ENCODE measurements at places on chromosomes 5 and 9.

DNA sequence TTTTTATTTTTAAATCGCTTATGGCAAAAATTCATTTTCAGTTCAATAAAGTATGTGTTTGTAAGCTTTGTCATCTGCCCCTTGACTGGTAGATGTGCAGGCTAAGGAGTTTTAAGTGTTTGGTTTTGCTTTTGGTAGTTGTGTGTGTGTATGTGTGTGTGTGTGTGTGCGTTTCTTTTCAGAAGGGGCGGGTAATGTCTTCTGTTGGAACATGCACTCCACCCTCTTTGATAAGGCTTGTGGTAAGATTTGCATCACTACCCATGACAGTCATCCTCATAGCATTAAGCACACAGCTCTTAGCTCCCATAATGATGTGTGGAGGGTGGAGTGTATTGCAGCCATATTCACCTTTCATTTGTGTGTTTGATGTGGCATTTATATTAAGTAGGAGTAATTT lies 92.1 kb upstream of the FSD1L start:
- no peak for DNase-seq

GRCh38 chr9:124290743-124291554 lies 33.2 kb downstream of the NEK6 start:
- DNase-seq: no peak

DNA sequence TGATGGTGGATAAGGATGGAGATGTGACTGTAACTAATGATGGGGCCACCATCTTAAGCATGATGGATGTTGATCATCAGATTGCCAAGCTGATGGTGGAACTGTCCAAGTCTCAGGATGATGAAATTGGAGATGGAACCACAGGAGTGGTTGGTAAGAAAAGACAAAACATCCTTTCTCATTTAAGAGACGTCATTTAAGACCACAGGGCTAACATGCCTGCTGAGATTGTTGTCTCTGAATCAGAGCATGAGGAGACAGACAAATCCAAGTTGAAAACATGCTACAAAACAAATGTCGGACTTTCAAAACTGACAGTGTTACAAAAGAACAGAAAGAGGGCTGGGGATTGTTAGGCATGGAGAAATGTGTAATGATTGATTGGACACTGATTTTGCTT lies 4.6 kb downstream of the CCT5 start:
- DNase-seq: no peak

DNA sequence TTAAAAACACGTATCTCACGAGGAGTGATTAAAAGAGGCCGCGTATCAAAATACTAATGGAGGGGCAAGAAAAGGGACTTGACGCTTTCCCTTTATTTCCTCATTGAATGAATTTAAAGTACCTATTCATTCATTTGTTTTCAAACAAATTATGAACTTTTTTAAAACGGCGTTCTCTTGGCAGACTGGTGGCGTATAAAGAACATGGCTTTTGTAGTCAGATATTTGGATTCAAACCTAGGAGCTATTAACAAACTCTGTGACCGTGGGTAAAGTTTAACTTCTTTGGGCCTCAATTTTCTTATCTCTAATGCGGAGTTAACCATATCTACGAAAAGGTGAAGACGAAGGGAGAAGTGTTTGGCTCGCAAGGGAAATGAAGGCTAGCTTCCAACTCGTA lies 876 bp downstream of the CAAP1 start:
- no peak for DNase-seq

DNA sequence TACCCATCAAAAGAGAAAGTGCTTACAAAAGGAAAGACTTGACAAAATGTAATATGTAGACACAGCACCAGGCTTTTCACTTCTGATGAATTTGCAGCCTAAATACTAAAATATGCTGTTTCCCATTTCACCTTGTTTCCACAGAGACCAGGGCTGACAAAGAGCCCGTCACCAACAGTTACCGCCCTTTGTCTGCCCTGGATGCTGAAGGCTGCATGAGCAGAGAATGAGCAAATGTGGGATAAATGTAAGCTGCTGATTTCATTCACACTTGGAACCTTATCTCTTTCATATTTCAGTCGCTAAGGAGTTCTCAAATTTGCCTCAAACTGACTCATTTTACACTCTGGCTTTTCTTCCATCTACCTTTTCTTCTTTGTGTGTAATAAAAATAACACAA lies 213.9 kb downstream of the TMEM167A start:
- no peak for DNase-seq

DNA sequence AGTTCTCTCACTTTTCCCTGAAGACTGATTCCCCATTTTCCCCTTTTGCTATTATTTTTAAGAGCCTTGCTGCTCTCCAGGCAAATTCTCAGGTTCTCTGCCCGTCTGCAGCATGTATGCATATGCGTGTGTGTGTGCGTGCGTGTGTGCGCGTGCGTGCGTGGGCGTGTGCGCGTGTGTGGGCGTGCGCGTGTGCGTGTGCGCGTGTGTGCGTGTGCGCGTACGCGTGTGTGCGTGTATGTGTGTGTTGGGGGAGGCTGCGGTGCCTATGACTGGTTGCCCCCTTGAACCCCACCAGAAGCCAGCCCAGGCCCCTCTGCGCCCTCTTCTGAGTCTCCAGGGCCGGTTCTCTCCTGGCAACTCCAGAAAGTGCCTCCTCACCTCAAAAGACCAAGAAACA lies 987 bp upstream of the FOXI1 start:
- no peak for DNase-seq

- DNase-seq: no peak
These were observed 14.0 kb downstream of the IL33 start for GRCh38 chr9:6229619-6230018.

DNA sequence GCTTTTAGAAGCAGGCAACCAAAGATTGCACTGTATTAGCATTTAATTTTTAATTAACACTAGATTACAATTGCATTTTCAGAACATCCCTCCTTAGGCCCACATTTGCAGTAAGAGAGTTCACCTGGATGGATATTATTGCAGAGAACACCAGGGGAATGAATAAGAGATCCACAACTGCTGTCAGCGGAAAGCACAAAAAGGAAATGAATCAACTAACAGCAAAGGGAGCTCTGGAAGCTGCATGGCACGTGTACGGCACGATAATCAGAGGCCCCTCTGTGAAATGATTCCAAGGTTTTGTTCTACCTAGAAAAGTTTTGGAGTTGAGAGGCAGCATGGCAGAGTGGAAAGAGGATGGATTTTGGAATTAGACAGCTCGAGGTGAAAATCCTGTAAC lies 361.2 kb upstream of the C9orf72 start:
- DNase-seq: no peak

DNA sequence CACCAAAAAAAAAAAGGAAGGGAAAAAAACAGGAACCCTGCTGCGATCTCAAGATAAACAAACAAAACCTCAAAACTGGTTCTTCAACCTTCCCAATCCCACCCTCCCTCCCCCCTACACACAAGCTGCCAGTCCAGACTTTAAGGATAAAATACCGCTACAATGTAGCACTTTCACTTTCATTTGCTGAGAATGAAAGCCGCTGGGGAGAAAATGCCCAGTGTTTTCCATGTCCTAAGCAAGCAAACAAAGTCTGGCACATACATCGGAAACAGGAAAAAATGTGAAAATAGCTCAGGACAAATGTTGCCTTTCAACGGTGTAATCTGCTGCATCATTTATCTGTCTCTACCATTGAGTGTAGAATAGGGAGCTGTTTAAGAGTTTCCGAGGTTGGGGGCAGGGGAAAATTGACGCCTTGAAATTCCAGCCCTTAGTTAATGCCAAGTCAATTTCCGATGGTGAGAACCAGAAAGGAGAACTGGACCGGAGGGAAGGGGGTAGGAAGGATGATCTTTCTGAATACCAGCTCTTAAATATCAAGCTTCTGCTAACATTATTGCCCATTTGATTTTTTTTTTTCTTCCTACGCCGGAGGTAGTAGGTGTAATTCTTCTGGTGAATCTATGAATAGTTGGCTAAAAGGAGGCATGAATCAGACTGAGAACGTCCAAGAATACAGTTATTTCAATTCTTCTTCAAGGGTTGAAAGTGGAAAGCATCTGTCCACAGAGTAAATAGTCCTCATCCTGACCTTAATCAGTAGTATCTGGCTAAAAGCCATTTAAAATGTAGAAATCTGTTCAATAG lies 1.2 kb upstream of the ADAMTS6 start:
- DNase-seq: no peak

- DNase-seq: no peak
These were observed 6.5 kb downstream of the LIX1 start for GRCh38 chr5:97135868-97136267.

GRCh38 chr5:83368319-83368718 lies 103.2 kb upstream of the VCAN start:
- no peak for DNase-seq

- no peak for DNase-seq
These were observed 521.3 kb upstream of the TRPC7 start for GRCh38 chr5:136886608-136887007.

GRCh38 chr9:86634501-86634900 lies 280.3 kb upstream of the TUT7 start:
- no peak for DNase-seq

- no peak for DNase-seq
These were observed 261.4 kb upstream of the KLF4 start for GRCh38 chr9:107750741-107751566.

DNA sequence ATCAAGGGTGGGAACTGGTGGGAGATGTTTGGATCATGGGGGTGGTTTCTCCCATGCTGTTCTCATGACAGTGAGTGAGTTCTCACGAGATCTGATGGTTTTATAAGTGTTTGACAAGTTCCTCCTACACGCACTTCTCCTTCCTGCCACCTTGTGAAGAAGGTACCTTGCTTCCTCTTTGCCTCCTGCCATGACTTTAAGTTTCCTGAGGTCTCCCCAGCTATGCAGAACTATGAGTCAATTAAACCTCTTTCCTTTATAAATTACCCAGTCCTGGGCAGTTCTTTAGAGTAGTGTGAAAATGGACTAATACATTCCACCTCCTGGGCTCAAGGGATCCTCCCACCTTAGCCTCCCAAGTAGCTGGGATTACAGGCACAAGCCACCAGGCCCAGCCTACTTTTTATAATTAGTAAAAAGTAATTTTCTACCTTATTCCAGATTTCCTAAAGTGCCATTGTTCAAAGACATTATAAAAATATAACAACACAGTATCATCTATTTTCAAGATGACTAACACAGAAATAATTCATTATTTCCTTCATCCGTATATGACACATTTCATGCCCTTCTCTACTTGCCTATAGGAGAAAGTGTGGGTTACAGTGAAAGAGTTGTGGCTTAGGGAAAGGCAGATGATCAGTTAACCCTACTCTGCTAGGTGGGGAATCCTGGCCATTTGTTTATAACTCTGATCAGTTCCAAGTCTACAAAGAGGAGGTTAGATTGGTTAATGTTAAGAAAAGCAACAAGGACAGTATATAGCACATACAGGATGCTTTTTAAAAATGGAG lies 99.9 kb downstream of the TTC39B start:
- no peak for DNase-seq

GRCh38 chr9:35666549-35666948 lies 1.6 kb upstream of the ARHGEF39 start:
- DNase-seq: no peak

DNA sequence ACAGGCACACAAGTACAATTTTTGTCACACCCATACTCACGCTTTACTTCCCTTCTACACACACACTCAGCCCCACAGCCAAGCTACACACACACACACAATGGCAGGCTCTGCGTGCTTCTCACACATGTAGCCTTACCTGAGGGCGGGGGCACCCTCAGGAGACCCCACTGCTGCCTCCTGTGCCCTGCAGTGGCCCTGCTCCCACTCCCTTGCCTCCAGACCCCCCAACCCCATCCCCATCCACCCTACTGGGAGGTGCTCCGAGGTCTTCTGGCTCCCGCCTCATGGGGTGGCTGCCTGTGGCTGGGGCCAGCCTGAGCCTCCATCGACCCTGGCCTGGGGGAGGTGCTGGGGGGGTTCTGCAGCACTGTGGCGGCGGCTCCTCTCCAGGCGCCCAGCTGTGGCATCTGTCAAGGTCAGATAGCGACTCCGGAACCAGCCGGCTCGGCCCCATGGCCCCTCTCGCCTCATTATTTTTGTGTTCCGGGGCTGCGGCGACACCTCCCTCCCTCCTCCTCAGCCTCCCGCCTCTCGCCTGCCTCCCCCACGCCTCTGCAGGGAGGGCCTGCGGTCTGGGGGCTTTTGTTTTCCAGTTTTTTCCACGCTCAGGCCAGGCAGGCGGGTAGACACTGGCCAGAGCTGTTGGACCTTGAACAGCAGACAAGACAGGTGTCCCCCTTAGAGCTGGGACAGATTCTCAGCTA lies 21.7 kb downstream of the CXXC5 start:
- DNase-seq: peak; percentile 40

- DNase-seq: no peak
These were observed 12.0 kb downstream of the ADRA1B start for GRCh38 chr5:159928122-159928909.

DNA sequence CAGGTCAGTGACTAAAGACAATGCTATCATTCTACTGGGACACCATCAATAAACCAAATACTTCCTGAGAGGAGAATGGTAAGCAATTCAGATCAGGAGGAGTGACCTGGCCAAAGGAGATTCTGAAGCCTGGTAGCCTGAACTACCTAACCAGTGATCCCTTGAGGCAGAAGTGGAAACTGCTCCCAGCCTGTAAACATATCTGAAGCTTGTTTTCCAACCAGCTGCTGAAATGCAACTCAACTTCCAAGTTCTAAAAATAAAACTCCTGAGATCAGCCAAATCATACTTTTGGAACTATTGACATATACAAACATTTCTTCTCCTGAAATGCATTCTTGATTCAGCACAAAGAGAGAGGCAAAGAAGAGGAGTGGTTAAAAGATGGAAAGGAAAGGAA lies 204.1 kb downstream of the EBF1 start:
- DNase-seq: no peak

DNA sequence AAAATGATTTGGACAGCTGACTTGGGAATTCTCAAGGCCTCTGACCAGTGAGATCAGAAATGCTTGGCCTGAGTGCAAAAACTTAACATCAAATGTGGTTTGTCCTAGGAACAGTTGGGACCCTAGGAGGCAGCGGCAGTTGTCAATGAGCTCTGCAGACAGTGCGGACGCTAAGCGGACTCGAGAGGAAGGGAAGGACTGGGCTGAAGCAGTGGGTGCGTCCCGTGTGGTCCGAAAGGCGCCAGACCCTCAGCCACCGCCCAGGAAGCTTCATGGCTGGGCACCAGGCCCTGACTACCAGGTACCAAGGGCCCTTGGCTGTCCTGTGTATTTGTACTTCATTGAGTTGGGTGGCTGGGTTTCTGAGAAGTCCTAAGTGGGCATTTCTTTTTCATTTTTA lies 43.7 kb upstream of the POMT1 start:
- no peak for DNase-seq

GRCh38 chr9:124835026-124835557 lies 18.2 kb upstream of the WDR38 start:
- no peak for DNase-seq

GRCh38 chr5:177459819-177460628 lies 13.4 kb downstream of the DBN1 start:
- no peak for DNase-seq

Data from activated T-cell treated with anti-CD3 and anti-CD28 coated beads, Interleukin-2, amount 50 U/mL, for 1 hour (primary cell).